ENCODE measurements at places on chromosomes 12 and 14.

GRCh38 chr12:64039281-64039871 is 182.7 kb downstream of the KICS2 start:
- no peak for DNase-seq

DNA sequence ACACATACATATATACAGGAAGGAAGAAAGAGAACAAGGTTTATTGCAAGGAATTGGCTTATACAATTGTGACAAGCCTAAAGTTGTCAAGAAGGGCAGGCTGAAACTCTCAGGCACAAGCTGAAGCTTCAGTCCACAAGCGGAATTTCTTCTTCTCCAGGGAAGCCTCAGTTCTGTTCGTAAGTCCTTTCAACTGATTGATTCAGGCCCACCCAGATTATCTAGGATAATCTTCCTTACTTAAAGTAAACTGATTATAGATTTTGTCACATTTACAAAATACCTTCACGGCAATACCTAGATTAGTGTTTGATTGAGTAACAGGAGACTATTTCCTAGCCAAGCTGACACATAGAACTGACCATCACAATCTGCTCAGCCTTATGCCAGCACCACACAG is 81.5 kb upstream of the TMEM260 start:
- no peak for DNase-seq

GRCh38 chr12:116065606-116066005 is 211.9 kb downstream of the MED13L start:
- no peak for DNase-seq

- DNase-seq, result no peak
Measured at GRCh38 chr12:106269150-106269771, 21.4 kb upstream of the CKAP4 start.

DNA sequence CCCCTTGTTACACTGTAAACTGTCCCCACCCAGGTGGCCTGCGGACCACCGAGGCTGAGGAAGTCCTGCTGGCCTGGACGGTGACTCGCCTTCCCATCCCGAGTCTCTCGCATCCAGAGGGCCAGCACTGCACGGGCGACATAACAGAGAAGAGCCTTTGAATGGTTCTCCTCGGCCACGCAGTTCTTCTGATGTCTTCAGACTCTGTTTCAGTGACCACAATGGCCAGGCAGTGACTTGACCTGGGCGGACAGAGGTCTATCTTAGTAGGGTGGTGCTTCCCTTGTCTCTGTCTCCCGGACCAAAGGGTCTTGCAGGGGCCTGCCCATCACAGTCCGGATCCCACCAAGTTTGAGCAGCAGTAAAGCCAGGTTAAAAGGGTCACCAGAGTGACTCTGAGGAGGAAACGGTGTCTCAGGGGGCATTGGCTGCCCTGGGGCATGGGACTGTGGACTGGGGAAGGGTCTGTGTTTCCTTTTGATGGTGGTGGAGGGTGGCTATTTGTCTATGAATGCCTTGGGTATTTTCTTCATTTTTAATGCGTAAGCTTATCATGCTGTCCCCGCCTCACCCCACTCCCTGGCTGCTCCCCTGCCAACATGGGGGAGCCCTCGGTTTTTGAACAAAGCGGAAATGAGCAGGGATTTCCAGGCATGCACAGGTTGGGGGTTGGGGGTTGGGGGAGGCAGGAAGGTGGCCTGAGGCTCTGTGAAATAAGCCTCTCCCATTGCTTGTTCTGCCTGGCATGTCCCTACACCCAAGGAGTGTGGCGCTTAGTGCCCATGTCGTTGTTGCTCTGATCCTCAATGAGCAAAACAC is 10.3 kb downstream of the KRT85 start:
- DNase-seq, result no peak

- no peak for DNase-seq
Measured at GRCh38 chr14:38078393-38078792, 129.3 kb upstream of the SSTR1 start.

DNA sequence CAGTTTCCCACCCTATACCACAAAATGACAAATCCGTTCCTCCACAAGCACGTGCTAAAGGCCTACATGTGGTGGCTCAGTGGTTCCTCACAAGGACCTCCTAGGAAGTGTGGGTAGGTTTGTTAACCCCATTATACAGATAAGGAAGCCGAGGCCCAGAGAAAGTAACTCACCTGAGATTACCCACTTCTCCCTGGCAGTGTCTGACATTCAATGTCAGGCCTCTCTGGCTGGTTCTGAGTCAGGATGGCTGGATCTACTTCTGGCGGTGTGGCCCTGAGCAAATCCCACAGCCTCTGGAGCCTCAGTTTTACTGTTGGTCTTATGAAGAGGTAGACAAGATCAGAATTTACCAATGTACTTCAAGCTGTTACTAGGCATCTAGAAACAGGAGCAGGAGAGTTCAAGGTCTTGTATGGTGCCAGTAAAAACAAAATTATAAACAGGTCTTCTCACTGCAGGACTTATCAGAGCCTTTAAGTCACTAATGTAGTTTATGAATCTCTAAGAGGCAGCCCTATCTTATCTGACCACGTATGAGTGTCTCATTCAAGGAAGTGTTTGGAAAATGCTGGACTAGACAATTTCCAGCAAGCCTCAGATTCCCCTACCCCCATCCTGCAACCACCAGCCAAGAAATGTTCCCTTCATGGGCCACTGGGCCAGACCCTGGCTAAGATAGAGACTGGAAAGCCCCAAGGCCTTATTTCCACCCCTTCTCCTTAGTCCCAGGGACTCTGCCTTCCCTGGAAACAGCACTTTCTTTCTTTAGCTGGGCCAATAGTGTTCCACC is 4.2 kb downstream of the HSPB8 start:
- no peak for DNase-seq

DNA sequence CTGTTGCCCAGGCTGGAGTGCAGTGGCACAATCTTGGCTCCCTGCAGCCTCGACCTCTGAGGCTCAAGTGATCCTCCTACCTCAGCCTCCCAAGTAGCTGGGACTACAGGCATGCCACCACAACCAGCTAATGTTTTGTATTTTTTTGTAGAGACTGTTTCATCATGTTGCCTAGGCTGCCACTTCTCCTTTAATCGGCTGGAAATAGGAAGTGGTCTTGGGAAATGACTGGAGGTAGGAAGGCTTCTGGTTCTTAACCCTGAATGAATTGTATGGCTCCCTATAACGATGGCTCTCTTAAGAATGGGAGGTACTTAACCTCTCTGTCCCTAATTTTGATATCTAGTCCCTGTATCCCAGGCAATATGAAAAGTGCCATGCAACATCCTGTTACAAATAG is 113.9 kb upstream of the USP15 start:
- DNase-seq, result no peak

- DNase-seq, result no peak
Measured at GRCh38 chr12:5966486-5967095, 21.5 kb upstream of the ANO2 start.

- no peak for DNase-seq
Measured at GRCh38 chr14:59309291-59309900, 120.9 kb downstream of the DAAM1 start.

DNA sequence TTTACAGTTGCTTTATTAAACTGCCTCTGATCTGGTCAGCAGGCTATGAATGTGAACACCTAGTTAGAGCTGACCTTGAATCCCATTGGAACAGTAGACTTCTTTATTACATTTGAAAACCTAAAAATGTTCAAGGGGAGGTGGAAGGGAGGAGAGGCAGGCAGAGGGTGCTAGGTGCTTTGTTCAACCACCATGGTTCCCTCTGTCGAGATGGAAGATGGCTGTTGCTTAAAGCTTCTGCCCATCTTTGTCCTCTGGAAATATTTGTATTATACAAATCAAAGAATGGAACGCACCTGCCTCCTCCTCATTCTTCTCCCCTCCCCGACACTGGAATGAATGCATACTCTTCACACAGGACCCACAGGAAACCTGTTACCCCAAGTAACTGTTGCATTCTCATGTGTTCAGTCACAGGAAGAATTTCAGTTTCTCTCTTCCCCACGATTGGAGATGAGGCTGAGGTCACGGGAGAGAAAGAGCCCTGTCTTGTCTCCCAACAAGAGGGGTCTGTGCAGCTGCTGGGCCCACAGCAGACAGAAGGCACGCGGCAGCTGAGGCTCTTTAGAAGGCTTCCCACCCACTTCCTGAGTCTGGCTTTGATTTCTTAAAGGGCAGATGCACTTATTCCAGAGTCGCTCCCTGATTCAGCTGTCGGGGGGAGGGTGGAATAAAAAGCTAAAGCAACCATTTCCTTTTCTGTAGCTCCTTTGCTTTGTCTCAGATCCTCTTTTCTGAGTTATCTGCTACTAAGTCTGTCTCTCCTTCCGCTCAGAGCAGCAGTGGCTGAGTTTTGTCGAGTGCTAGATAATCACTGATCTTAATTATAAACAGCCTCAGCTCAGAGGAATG is 217.9 kb upstream of the BTG1 start:
- DNase-seq, result no peak

GRCh38 chr12:87025976-87026375 is 769.8 kb upstream of the MGAT4C start:
- DNase-seq, result no peak

DNA sequence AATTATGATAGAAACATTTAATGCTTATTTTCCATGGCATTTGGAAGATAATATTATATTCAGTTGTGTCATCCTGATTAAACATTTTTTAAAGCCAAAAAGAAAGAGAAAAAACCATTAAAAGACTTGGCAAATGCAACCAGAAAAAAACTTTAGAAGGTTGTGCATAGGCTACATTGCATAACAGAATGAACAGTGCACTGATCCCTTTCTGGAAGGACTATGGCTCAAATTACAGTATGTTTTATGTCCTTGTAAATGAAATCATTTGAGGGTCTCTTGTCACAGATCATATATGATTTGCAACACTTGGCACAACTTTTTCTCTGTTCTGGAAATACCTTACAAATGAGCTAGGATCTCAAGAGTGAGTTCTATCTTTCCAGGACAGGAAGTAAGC is 275.2 kb upstream of the FLRT2 start:
- no peak for DNase-seq

GRCh38 chr12:24851341-24851740 is 97.6 kb downstream of the BCAT1 start:
- no peak for DNase-seq

- no peak for DNase-seq
Measured at GRCh38 chr12:14959126-14959440, 2.3 kb downstream of the ARHGDIB start.

DNA sequence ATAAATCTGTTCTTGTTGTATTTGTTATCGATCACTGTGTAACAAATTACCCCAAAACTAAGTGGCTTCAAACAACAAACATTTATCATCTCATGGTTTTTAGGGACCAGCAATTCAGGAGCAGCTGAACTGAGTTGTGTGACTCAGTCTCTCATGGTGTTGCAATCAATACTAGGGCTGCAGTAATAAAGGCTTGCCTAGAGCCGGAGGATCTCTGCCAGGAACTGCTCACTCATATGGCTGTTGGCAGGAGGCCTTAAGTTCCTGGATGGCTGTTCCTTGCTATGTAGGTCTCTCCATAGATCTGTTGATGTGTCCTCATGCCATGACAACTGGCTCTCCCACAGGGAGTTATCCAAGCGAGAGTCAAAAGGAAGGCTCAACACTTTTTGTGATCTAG is 3.8 kb upstream of the PSMC6 start:
- no peak for DNase-seq

DNA sequence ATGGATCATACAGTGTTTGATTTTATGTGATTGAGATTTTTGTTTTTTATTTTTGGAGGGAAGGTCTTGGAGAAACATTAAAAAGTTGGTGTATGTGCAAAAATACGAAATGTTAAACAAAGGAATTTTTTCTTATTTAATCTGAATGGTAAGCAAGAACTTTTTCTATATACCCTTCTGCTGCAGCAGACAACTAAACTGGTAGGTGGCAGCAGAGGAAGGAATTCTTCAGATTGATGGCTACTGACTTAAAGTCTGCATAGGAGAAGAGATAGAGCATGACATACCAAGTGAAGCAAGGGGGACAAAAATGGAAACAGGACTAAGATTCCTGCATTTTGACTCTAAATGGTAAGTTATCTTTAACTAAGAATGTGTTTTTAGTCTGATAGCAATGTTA is 42.0 kb upstream of the A2ML1 start:
- no peak for DNase-seq

DNA sequence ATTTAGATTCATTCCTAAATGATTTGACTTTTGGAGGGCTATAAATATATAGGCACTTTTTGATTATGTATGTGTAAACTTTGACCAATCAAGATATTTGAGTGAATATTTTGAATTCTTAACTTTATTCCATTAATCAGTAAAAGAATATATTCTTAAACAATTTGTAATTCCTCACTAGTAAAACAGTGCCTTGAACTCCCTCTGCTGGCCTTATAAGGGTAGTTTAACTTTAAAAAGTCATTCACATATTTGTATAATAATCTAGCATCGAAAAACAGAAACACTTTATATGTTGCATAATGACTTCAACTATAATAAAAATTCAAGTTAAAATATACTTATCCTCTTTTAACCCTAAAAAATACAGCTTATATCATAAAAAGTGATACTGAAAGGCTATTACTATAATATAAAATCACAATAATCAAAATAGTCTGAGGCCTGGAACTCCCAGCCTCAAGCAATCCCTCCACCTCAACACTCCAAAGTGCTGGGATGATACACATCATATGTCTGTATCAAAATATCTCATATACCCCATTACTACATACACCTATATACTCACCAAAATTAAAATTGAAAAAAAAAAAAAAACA is 31.2 kb downstream of the CCDC59 start:
- no peak for DNase-seq

DNA sequence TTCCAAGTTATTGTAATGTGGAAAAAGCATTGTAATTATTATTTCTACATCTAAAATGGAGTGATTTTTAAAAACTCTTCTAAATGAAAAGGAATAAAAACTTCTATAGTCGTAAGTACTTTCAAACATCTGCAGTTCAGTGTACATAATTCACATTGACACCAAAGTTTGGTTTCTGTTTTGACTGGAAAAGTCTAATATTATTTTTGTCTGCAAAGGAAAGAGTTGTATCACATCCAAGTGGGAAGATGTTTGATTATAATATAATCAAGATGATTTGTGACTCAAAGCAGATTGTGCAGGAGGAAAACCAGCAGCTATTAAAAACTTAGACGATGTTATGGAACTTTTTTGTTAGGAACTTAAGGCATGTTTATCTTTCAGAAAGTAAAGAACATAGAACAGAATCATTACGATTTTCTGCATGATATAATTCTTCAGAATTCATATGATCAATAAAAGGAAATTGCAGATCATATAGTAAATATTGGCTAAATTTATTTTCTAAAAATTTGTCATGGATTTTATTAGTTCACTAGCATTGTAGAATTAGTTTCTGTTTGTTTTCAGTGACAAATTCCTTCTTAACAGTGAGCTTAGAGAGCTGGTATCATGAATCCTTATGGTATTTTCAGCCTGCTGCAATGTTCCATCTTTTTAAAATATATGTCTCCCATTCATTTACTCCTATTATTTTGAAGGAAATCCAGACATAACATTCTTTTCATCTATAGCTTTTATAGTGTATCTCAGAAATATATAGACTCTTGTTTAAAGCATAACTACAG is 145.8 kb downstream of the MIPOL1 start:
- no peak for DNase-seq

- no peak for DNase-seq
Measured at GRCh38 chr12:91441246-91441645, 258.6 kb upstream of the DCN start.

Data from iPS DF 6.9 (cell line).